ENCODE measurements at places on chromosomes 16 and 17.

- no peak for DNase-seq
Measured at GRCh38 chr16:71956486-71956885, 43.7 kb downstream of the PKD1L3 start.

- no peak for DNase-seq
Measured at GRCh38 chr16:19123535-19124178, 9.9 kb downstream of the ITPRIPL2 start.

DNA sequence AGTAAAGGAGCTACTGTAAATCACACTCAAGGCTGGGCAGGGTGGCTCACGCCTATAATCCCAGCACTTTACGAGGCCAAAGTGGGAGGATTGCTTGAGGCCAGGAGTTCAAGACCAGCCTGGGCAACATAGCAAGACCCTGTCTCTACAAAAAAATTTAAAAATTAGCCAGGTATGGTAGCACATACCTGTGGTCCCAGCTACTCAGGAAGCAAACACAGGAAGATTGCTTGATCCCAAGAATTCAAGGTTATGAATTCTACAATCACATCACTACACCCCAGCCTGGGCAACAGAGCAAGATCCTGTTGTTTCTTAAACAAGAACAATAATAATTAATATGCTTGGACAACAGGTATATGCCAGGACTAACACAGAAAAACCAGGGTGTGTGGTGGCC, 13.2 kb downstream of the RHBDL3 start:
- DNase-seq, result no peak

- DNase-seq, result peak; percentile 81
Measured at GRCh38 chr16:71883849-71884638, at the start of gene ZNF821. Gene ZNF821, minus strand, starts transcription at chr16:71884182. Its CDS starts 4,236 bp downstream, at chr16:71879946.

DNA sequence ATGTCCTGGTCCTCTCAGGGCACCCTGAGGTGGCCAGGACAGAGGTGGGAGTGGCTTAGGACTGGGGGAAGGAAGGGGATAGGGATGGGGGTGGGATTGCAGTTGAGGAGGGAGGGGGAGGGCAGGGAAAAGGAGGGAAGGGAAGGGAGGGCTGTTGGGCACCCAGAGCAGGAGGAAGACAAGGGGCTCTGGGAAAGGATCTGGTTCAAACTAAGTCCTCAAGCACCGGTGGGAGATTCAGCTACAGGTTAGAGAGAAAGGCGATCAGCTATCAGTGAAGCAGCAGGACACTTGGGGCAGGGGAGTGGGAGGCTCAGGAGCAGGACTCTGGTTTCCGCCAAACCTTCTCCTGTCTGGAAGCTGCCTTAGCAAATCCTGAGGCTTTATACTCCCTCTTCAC, 44.6 kb upstream of the ACSM2B start:
- DNase-seq, result no peak

DNA sequence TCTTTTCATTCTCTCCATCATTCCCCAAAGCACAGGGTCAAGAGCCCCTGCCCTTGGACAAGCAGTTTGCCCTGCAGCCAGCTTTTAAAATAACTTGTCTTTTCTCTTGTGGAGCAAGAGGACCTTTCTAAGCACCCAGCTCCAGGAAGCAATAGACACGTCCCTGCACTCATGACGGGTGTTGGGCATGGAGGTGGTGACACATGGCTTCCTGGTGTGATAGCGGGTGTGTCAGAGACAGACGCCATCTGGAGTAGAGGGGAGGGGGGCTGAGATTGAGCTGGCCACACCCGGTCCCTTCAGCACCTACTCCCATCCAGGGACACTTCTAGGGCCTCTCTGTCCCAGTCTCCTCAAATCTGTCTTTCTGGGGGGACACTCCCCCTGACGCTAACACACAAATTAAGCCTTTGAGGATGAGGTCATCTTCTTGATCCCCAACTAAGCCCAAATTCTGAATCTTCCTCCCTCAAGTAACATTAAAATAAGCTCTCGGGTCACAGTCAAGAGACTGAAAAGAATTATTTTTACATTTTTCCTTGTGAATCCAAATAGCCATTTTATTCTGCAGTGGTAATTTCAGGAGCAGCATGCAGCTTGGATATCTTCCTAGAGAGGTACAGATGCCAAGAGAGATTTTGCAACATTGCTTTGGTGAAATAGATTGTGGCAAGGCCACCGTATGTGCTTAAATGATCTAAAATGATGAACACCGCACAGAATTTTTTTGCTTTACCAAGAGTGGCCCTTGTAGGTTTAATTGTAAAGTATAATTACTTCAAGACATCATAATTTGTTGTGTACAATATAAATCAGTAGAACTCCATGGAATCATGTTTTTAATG, 216.6 kb upstream of the IRX3 start:
- DNase-seq, result no peak

GRCh38 chr17:41737680-41738023, 3.2 kb upstream of the HAP1 start:
- DNase-seq, result no peak

All from CD4-positive, alpha-beta T cell treated with Interleukin-15 for 1 hour (primary cell).